ENCODE measurements at places on chromosomes 1 and 21.

DNA sequence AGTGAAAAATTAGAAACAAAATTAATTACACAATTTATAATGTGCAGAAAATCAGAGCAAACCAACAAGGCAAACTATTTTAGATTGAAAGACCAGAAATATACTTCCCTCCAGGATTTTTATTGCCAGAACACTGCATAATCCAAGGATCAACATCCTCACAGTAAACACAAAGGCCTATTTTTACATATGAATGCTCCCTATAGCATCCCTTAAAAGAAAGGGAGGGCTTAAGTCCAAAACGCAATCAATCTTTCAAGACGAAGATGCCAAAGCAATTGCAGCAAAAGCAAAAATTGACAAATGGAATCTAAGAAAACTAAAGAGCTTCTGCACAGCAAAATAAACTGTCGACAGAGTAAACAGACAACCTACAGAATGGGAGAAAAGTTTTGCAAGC is 18.6 kb upstream of the CHIA start:
- DNase-seq: no peak

DNA sequence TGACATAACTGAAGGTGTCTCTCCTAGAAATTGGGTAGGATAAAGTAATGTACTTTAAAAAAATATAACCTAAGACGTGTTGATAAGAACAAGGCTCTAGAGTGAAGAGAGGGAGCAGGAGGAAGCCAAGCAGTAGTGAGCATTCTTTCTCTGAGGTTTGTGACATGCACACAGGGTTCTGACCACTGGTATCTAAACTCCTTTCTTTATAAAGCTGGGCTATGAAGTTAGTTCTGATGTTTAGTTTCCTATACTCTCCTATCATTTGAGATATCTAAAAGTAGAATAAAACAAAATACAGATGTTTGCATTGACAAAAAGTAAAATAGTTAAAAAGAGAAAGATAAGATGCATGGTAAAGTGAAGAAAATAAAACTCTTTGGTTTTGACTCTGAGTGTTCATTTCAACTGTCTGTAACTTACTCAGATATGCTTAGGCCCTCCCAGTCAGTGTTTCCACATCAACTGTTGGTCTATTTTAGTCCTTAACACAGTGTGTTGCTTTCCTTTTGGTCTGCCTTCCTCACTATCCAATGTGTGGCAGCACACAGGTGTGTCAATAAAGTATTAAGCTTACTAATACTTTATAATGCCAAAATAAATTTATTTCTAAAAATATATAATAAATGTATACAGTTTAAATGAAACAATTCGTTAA is 543.5 kb downstream of the PTPRC start:
- DNase-seq: no peak

GRCh38 chr1:55288245-55288644 is 73.1 kb upstream of the USP24 start:
- no peak for DNase-seq

GRCh38 chr21:41651406-41651805 is 115.4 kb downstream of the RIPK4 start:
- no peak for DNase-seq

GRCh38 chr1:91872000-91872399 is 14.0 kb downstream of the TGFBR3 start:
- DNase-seq: no peak

- peak; percentile 41 for DNase-seq
Observed at GRCh38 chr1:26787381-26787705, 407 bp upstream of the PIGV start.

GRCh38 chr1:230502306-230502705 is 76.2 kb upstream of the PGBD5 start:
- DNase-seq: no peak

DNA sequence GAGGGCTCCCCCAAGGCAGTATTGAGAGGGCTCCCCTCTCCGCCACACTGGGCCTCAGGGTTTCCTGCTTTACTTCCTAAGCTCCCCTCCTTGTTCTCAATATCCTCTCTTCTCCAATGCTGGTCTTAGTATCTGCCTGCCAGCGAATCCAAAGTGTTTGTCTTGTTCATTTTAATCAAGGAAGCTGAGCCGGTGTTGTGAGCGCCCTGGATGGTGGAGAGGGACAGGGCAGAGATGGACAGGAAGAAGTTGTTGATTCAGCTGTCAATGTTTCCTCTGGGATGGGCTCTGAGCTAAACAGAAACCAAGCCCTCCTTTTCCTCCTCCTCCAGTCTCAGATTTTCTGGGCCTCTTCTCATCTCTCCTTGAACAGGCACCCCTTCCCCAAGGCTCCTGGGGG is 5.4 kb downstream of the OLFML3 start:
- no peak for DNase-seq

GRCh38 chr21:45153358-45154318 is 79.3 kb downstream of the ADARB1 start:
- no peak for DNase-seq

DNA sequence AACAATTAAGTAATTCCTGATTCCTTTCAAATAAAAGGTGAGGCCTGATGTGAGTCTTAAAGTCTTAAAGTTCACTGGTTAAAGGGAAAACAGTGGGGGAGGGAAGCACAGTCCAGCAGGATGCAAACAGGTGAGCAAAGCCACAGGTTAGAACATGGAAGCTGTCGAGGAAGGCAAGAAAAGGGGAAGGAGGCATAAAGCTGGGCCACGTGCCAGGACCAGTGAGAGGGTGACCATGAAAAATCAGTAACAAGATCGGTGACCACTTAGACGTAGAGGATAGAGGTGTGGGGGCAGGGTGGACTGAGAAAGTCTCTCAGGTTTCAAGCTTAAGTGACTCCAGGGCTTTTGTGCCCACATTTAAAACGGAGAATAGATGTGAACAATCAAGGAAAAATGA is 231.3 kb downstream of the SETD4 start:
- no peak for DNase-seq

GRCh38 chr1:19645411-19646251 is 1.5 kb downstream of the NBL1 start:
- no peak for DNase-seq

All from stimulated activated CD4-positive, alpha-beta T cell treated with anti-CD3 and anti-CD28 coated beads, Interleukin-2, amount 100 ng/mL, for 4 hours (primary cell).